HS-27A (cell line): ENCODE measurements at places on chromosomes 3 and 15.

GRCh38 chr15:59420986-59421618 lies 16.9 kb upstream of the FAM81A start:
- DNase-seq: no peak

GRCh38 chr3:176967522-176967921 lies 229.8 kb downstream of the TBL1XR1 start:
- no peak for DNase-seq

GRCh38 chr3:172449466-172450149 lies 1.4 kb upstream of the GHSR start:
- no peak for DNase-seq

GRCh38 chr3:27094721-27095120 lies 274.5 kb downstream of the NEK10 start:
- DNase-seq: no peak

GRCh38 chr3:153768561-153769469 lies 352.4 kb upstream of the ARHGEF26 start:
- peak; percentile 15 for DNase-seq

DNA sequence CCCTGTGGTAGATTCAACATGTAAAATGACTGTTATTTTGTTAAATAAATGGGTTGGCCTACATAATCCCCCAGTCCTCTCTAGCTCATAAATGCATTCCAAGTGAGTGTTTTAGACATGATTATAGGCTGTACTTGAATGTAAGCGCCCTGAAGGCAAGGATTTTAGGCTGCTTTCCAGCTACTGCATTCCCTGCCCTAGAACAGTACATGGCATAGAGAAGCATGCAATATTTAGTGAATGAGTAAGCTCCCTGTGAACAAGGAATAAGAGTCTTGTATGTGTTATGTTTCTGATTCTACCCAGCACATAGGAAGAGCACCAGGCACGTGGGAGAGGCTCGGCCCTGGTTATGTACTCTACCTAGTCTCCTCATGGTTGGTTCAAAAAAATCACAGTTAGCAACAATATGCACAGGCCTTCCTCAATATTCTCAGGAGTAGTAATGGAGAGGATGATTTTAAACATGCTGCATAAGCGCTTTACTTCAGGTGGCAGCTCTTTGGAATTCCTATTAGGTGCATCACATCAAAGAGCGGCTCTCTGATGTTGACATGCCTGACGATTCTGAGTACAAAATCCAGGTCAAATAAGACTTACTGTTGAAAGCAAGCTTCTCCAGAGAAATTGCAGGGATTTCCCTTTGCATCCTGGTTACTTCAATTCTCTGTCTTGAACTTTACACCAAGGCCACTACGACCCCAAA lies 456.6 kb downstream of the MAGI1 start:
- DNase-seq: no peak
